ENCODE measurements at places on chromosomes 1 and 21. TPM values are rescaled to one million over a fixed set of nuclear protein-coding genes. Genes with fewer than 3 reads are reported as not detected.

- DNase-seq = no peak
Measured at GRCh38 chr1:92419642-92420041, 67.1 kb downstream of the GFI1 start.

Gene WLS
- not detected for total RNA-seq

GRCh38 chr1:41783189-41783639 lies 135.5 kb downstream of the HIVEP3 start:
- DNase-seq = peak; percentile 78

Gene DDR2
- 0.21 TPM for total RNA-seq

Gene GBP6
- 0.53 TPM for total RNA-seq

- DNase-seq = no peak
Measured at GRCh38 chr1:168960595-168960994, 145.9 kb upstream of the ATP1B1 start.

Gene PDE4DIP
- 21.9 TPM for total RNA-seq

- peak; percentile 85 for DNase-seq
Measured at GRCh38 chr1:160951443-160952128, 3.0 kb downstream of the ITLN2 start.

DNA sequence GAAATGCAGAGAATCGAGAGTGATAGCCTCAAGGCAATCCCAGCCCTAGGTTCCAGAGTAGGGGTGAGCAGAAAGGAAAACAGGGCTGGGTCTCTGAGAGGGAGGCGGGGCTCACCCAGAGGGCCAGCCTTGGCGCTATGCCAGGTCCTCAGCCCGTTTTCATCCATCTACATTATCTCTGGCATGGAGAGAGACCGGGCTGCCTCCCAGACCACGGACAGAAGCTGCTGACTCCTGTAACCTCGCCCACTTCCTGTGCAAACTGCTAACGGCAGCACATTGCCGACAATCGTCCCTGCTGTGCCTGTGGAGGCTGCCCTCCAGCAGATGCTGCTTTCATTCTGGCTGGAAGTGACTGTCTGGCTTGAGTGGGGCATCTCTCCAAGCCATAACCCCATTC lies 569.1 kb downstream of the NPHP4 start:
- DNase-seq = peak; percentile 44

Gene ALPL
- not detected for total RNA-seq

DNA sequence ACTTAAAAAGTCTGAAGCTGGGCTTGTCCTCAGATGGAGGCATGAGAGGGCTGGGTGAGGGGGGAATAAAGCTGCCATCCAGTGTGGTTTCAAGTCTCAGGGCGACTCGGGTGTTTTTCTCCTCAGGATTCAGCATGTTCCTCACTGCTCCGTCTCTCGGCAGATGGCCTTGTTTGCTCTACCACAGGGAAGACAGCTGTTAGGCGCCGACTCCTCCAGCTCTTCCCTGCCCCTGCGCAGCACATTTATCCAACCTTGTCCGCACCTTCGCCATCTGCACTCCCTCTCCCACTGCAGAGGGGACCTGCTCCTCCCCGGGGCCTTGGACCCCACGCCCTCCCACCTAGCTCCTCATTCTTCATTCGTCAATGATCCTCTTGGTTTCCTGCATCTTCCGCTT lies 16.6 kb upstream of the S100A11 start:
- no peak for DNase-seq

Gene TDRD5
- not detected for total RNA-seq

DNA sequence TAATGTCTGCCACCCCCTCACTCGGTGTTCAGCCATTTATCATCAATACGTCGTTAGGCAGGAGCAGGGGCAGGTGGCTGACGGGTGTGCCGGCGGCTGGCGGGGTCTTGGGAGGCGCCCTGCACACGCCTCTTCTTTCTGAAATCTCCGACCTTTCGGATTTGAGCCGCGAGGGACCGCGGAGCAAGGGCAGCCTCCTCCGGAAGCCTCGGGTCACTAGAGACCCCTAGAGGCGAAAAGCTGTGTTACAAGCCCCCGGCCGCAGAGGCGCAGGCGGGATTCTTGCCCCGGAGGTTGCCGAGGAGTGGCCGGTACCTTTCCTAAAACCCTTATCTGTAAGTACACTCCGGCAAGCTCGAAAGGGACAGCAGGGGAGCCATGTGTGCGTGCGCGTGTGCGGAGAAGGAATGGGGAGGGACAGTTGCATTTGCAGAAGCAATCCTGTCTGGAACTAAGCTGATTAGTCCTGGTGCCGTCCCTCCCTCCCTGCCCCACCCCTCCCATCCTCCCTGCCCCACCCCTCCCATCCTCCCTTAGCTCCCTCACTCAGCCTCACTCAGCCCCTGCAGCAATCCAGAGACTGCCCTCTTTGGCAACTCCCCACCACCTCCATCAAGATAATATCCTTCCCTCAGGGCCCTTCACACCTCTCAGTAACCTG lies 11.0 kb downstream of the BRINP2 start:
- DNase-seq = peak; percentile 64

GRCh38 chr1:212743901-212744475 lies 44.3 kb upstream of the BATF3 start:
- no peak for DNase-seq

Measured in activated CD4-positive, alpha-beta T cell treated with anti-CD3 and anti-CD28 coated beads for 36 hours (primary cell).